ENCODE measurements at places on chromosomes 2 and 18. TPM values are rescaled to one million over a fixed set of nuclear protein-coding genes. Genes with fewer than 3 reads are reported as not detected.
A peak's percentile ranks its signal among the peaks of the same experiment; 100 is the strongest.

- DNase-seq = no peak
Observed at GRCh38 chr2:27889774-27890145, 427 bp downstream of the RBKS start.

The CHRNG gene
- total RNA-seq = not detected

- DNase-seq = no peak
Observed at GRCh38 chr2:197121255-197121654, 189.3 kb downstream of the ANKRD44 start.

DNA sequence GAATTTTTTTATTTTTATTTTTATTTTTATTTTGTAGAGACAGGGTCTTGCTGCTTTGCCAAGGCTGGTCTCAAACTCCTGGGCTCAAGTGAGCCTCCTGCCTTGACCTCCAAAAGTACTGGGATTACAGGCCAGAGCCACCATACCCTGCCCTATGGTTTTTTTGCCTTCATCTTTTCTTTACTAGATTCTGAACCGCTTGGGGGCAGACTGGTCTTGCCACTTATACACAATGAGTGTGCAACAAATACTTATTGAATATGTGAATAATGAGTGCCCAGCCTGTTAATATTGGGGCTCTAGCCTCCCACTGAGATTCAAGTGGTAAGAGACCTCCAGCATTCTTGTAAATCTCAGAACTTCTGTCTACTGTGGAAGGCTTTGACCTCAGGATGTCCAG, 3.9 kb downstream of the NCK2 start:
- no peak for DNase-seq

GRCh38 chr18:10718809-10719208, 193.0 kb downstream of the NAPG start:
- DNase-seq = no peak

- no peak for DNase-seq
Observed at GRCh38 chr2:207558079-207558491, 28.3 kb downstream of the CREB1 start.

DNA sequence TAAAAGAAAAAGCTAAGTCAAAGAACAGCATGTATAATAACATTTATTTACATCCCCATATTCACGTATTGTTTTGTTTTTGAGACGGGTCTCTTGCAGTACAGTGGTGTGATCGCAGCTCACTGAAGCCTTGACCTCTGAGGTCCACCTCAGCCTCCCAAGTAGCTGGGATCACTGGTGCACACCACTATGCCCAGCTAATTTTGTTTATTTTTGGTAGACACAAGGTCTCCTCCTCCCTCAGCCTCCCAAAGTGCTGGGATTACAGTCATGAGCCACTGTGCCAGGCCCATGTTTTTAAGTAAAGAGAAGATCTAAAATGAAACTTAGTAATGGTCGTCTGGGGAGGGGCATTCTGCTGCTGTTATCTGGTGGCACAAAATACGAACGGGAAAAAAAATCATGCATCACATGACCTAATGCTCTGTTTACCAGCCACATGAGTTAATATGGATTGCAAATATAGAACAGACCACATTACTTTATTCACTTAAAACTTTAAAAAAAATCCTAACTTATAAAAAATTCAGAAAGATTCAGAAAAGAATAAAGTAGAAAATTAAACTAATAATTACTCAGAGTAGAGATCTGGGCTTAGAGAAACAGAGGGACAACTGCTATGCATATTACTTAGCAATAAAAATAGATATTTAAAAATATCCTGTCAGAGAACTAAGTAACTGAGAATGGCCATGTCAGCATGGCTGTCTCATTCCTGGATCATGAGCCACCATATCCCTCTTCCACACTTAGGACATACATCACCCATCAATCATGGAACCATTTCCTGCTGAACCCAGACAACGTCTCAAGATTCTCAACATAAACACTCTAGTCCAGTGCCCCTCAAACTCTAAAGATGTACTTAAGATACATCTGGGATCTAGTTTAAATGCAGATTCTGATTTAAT, 7.3 kb downstream of the MMADHC start:
- no peak for DNase-seq

DNA sequence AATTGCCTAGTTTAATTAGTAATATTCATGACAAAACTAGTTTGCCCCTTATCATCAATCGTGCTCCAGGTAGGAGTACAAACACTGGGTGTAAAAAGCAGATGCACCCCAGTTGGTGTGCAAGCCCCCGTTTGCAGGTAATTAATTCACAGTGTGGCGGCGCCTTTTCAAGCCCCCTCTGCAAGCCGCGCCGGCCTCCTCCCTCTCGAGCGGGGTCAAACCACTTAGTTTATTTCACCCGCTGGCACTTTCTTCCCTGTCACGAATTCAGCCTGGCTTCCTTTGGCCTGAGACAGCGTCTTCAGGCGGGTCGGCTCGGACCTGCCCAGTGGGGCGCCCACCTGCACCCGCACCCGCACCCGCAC, 64.7 kb upstream of the MAPRE2 start:
- no peak for DNase-seq

DNA sequence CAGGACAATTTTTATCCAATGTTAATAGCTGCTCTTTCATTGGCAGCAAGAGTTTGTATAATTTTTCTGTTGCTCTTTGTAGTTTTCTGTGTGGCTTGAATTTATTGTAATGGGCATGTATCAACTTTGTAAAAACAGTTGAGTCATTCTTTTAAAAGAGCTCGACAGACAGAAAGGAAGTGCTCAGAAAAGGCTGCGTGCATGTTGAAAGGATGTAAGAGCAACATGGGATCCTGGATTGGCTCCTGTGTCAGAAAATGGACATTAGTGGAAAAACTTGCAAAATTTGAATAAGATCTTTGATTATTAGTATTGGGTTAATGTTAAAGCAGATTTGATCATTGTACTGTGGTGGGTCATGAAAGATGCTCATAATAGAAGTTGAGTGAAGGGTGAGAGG, 93.3 kb upstream of the CDC42EP3 start:
- DNase-seq = no peak

The MGAT4A gene
- 4.1 TPM for total RNA-seq

The RBFA gene
- 21.6 TPM for total RNA-seq

DNA sequence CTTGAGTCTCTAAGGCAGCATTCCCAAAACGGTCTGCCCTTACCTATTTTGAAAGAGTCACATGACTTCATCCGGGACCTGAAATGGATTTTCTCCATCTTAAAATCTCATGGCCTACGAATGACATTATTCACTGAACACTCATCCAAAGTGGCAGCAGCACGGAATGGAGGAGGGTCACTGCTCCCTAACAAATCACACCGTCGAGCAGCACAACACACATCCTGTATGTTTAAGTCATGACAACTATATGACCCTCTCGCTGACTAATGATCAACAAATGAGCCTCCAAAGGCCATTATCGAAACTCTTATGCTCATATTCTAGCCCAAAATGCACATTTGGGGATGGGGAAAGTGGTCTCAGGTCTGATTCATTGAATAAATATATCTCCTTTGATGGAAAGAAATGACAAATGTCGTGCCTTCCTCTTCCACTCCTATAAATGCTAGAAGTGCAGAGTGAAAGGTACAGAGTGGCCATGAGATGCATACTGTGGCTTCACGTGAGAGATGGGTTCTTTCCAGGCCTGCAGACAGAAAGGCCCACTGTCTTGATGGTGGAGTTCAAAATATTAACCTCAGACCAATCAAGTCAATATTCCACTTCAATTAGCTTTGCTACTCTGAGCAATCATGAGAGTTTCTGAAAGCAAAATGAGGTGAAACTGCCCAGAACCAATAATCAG, 70.8 kb downstream of the C2orf76 start:
- DNase-seq = no peak

- no peak for DNase-seq
Observed at GRCh38 chr18:63829886-63830285, 54.7 kb downstream of the SERPINB7 start.

The ARHGAP15 gene
- total RNA-seq = 1.7 TPM

DNA sequence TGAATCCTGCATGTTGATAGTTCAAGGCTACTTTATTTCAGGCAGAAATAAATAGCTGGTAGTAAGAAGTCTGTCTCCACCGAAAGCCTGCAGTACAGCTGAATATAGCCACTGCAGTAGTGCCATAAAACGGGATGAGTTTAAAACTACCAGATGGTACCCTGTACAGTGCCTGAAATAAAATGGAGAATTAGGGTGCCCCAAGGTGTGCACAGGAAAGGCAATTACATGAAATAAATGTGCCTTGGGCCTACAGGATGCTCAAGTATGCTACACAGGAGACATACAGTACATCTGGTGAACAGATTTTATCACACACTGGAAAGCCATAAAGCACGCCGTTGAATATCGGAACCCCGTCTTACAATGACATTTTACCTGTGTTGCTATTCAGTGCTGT, 447.7 kb upstream of the HNRNPA3 start:
- DNase-seq = no peak

The CFC1 gene
- total RNA-seq = not detected

- DNase-seq = no peak
Observed at GRCh38 chr2:45153121-45153520, 143.9 kb upstream of the SIX2 start.

The FBXO48 gene
- total RNA-seq = 0.61 TPM

The C2orf72 gene
- total RNA-seq = 1.6 TPM

GRCh38 chr2:51997571-51997970, 965.6 kb upstream of the NRXN1 start:
- DNase-seq = no peak

DNA sequence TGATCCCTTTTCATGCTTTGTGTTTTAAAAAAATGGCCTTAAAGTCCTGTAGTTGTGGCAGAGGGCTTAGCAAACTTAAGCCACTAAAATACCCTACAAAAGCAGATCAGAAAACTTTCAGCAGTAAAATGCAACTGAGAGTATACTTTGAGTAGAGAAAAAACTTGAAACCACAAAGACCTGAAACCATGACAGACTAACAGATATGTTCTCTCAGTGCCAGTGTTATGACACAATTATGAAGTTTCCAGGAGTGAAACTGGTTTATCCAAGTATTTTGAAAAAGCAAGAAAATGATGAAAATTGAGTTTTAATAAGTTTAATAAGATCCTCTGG, 74.5 kb downstream of the SPRED2 start:
- DNase-seq = no peak

DNA sequence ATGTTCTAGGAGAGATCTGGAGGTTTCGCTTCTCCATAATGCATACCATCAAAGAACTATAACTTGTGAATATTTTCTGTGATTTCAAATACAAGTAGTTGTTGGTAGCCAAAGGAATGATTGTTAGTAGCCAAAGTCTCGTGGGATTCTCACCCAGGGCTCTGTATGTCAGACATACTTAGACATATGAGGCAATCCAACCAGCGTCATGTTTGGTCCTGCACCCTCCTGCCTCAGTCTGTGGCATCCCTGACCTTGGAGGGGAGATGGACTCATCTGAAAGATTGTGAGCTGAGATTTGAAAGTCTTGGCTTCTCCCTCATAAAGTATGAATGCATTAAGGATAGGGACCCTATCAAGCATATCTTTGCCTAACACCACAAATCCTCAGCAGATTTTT, 81.2 kb downstream of the CTIF start:
- DNase-seq = no peak

GRCh38 chr18:58593938-58594337, 35.0 kb downstream of the ALPK2 start:
- DNase-seq = no peak

- DNase-seq = no peak
Observed at GRCh38 chr2:177396703-177397460, 4.3 kb downstream of the AGPS start.

- no peak for DNase-seq
Observed at GRCh38 chr2:61117534-61117933, 44.5 kb upstream of the C2orf74 start.

- no peak for DNase-seq
Observed at GRCh38 chr2:127674241-127675209, 805 bp downstream of the LIMS2 start.

The ZAP70 gene
- 3.5 TPM for total RNA-seq

The AFTPH gene
- 42.4 TPM for total RNA-seq

DNA sequence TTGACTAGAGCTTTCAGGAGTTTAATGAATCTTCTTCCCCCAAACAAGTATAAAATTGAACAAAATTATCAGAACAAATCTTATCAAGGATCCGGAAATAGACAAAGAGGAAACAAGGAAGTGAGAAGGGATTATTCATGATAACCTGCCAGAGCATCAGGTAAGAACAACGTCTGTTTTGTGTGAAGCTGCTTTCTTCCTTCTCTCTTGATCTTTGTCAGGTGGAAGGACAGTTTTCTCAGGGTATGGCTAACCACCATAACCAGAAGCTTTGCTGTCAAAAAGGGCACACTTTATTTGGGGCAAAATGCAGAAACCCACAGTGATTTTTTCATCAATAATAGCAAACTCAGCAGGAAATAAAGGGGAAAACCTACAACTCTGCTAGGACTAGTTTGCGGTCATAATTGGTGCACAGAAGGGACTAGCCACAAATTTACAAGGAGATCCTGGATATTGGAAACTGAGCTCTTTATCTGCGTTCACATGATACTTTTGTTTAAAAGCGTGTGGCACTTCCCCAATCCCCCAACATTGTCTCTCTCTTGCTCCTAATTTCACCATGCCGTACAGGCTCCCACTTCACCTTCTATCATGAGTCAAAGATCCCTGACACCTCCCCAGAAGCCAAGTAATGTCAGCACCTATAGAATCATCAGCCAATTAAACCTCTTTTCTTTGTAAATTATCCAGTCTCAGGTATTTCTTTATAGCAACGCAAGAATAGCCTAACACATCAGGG, 124.2 kb downstream of the FSIP2 start:
- no peak for DNase-seq

DNA sequence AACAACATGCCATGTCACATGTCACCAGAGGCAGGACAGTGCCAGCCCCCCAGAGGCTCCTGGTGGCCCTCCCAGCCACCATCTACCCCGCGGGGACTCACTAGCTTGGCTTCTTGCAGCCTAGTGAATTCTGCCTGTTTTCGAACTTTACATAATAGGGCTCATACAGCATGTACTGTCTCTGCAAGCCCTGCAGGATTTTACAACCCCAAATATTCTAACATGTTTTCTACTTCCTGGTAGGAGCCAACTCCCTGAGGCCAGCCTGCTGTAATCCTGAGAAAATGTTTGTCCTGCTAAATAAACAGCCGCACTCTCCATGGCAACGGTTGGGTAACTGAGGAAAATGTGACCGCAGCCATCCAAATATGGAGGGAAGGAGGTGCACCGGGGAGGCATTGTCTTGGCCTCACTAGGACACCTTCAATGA, 2.7 kb downstream of the PER2 start:
- DNase-seq = peak; percentile 20

GRCh38 chr18:52459890-52460289, 119.9 kb downstream of the DCC start:
- no peak for DNase-seq

DNA sequence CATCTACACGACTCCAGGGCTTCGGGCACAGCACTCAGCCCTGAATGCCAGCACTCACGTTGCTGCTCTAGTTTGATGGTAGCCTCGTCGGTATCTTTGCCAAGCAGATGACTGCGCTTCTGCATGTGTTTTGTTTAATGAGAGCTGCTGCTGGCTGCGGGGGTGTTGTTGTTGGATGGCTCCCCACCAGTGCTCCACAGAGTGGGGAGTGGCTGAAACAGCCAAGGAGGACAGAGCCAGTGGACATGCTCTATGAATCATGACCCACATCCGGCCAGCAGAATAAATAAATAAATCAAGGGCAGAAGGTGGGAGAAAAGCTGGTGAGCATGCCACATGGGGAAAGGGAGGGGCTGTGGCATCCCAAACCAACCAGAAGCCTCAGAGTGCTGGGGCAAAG, 131.2 kb upstream of the SOX11 start:
- no peak for DNase-seq

The GEN1 gene
- 21.0 TPM for total RNA-seq

Data from esophagus squamous epithelium (tissue), 5 donors.